ENCODE measurements at places on chromosomes 13 and 19. TPM values are rescaled to one million over a fixed set of nuclear protein-coding genes. Genes with fewer than 3 reads are reported as not detected.

Gene PDE4C
- 9.6 TPM for total RNA-seq

Gene ADGRE1
- total RNA-seq: 1.8 TPM

Gene ANGPTL8
- not detected for total RNA-seq

- DNase-seq: no peak
- H3K36me3 ChIP-seq: no peaks in the 10 kb centered on the region
- peaks cover 2% of the 10 kb centered on the region for H3K4me1 ChIP-seq
- peaks cover 36% of the 10 kb centered on the region for H3K27me3 ChIP-seq
These were observed 6.6 kb upstream of the NRTN start for GRCh38 chr19:5798244-5798643.

GRCh38 chr13:111482126-111482525, 161.7 kb downstream of the TEX29 start:
- H3K4me3 ChIP-seq: no peak overlapping the region
- no peaks in the 10 kb centered on the region for H3K36me3 ChIP-seq
- peaks cover 9% of the 10 kb centered on the region for H3K27me3 ChIP-seq
- no peaks in the 10 kb centered on the region for H3K4me1 ChIP-seq
- no peak for DNase-seq

GRCh38 chr13:20197361-20197834, 4.7 kb upstream of the GJB2 start:
- H3K36me3 ChIP-seq: no peaks in the 10 kb centered on the region
- H3K27me3 ChIP-seq: peaks cover 47% of the 10 kb centered on the region
- DNase-seq: no peak
- H3K4me3 ChIP-seq: no peak overlapping the region
- H3K4me1 ChIP-seq: peaks cover 19% of the 10 kb centered on the region

- H3K27me3 ChIP-seq: peaks cover 46% of the 10 kb centered on the region
- H3K4me1 ChIP-seq: peaks cover 48% of the 10 kb centered on the region
- H3K36me3 ChIP-seq: no peaks in the 10 kb centered on the region
- H3K27ac ChIP-seq: peak overlapping the region; percentile 55
These were observed 3.3 kb upstream of the RGL3 start for GRCh38 chr19:11422163-11423065.

- DNase-seq: no peak
- no peaks in the 10 kb centered on the region for H3K36me3 ChIP-seq
- H3K27ac ChIP-seq: no peak overlapping the region
- H3K27me3 ChIP-seq: no peaks in the 10 kb centered on the region
- no peaks in the 10 kb centered on the region for H3K4me1 ChIP-seq
These were observed 72.4 kb downstream of the KLF5 start for GRCh38 chr13:73131247-73131646.

- no peaks in the 10 kb centered on the region for H3K36me3 ChIP-seq
- H3K4me3 ChIP-seq: no peak overlapping the region
- H3K27ac ChIP-seq: no peak overlapping the region
- no peak for DNase-seq
These were observed 545.2 kb downstream of the GPC6 start for GRCh38 chr13:93771782-93772181.

- H3K27ac ChIP-seq: no peak overlapping the region
- H3K4me3 ChIP-seq: no peak overlapping the region
- DNase-seq: no peak
- no peaks in the 10 kb centered on the region for H3K27me3 ChIP-seq
These were observed 230.2 kb downstream of the TDRD3 start for GRCh38 chr13:60627071-60627686.

- no peak overlapping the region for H3K4me3 ChIP-seq
- H3K27me3 ChIP-seq: no peaks in the 10 kb centered on the region
- no peak for DNase-seq
- no peaks in the 10 kb centered on the region for H3K36me3 ChIP-seq
- H3K27ac ChIP-seq: no peak overlapping the region
These were observed 24.1 kb upstream of the DLEU7 start for GRCh38 chr13:50867637-50867945.

All from lower lobe of right lung (tissue), 2 donors.